ENCODE measurements at places on chromosomes 6 and 20.

GRCh38 chr6:82744286-82745015, 321.2 kb downstream of the UBE3D start:
- DNase-seq: no peak

- no peak for DNase-seq
These were observed 6.9 kb upstream of the DLL1 start for GRCh38 chr6:170297576-170298330.

GRCh38 chr6:87393026-87393622, 14.6 kb upstream of the CFAP206 start:
- DNase-seq: no peak

- no peak for DNase-seq
These were observed 201.2 kb upstream of the SHLD1 start for GRCh38 chr20:5548902-5549599.

DNA sequence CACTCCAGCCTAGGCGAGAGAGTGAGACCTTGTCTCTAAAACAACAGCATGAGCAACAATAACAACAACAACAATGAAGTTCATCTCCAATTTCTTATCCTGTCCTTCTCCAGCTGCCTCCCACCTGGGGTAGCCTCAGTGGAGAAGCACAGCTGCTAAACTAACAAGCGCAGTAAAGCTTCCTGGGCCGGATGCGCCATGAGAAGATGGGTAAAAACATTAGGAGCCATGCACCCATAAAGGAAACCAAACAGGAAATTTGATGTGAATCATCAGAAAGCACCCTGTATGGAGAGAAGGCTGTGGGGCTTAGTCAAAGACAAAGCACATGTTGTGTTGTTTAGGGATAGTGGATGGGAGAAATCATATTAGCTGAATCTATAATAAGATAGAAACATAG, 61.1 kb upstream of the CCN6 start:
- DNase-seq: no peak

DNA sequence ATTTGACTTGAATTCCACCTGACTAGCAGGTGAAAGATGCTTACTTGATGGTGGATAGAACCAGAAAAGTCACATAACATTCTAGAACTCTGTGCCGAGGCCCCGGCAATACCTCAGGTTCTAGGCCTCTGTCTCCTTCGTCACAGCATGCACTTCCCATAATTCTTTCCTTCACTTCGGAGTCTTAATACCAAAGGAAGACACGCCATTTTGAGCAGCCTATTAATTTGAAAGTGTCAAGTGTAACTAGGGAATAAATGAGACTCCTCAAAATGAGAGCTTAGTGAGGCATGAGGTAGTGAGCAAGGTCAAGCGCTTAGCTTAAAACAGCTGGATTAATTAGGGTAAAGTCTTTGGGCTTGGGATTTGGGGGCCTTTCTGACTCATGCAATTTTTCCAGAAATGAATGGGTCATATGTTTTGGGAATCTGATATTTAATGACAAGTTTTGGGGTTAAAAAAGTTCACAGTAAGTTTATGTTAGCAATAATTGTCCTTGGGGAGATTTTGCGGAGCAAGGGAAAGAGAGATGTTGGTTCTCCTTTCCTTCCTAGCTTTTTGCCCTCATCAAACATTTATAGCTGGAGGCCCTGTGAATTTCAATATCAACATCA, 29.1 kb upstream of the SGK1 start:
- no peak for DNase-seq

DNA sequence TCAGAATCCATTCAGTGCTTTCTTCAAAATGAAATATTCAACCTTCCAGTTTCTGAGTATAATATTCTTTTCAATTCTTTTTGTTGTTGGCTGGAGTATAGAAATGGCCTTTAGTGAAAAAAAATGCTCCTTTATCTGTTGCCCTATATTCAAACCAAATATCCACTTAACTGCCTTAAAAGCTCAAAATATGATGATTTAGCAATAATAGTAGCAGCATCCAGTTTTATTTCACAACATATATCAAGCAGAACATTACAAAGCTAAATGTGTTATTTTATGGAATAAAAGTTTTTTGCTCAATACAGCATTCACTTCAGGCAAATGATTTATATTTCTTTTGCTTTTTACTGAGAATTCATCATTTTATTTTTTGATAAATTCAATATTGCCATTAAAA, 322.4 kb upstream of the EYS start:
- no peak for DNase-seq

GRCh38 chr20:50302341-50303057, 111.9 kb downstream of the CEBPB start:
- no peak for DNase-seq

DNA sequence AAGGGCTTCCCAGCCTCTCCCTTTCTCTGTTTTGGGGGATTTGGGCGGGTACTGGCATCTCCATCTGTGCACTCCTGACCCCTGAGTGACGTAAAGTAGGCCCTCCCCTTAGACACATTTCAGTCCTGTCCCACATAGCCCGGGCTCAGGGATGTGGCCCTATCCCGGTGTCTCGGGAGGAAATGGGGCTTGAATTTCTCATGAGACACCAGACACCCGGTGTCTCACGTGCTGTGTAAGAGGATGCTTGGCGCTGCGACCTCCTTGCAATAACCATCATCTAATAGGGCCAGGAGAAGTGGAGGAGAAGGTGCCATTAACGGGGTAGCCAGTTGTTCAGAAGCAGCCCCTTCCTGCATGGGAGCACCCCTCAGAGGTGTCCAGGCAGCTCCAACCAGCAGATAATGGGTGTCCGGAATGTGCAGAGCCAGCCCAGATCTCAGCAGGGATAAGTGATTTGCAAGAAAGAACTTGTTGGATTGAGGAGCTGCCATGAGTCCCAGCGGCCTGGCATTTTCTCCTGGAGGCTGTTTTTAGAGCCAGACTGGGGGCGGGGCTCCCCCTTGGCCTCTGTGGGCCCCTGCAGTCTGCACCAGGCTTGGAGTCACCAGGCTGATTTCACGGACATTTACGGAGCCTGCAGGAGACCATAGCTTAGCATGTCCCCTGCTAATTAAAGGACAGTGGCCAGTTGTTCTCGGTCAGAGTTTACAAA, 372.0 kb downstream of the PREX1 start:
- DNase-seq: no peak

DNA sequence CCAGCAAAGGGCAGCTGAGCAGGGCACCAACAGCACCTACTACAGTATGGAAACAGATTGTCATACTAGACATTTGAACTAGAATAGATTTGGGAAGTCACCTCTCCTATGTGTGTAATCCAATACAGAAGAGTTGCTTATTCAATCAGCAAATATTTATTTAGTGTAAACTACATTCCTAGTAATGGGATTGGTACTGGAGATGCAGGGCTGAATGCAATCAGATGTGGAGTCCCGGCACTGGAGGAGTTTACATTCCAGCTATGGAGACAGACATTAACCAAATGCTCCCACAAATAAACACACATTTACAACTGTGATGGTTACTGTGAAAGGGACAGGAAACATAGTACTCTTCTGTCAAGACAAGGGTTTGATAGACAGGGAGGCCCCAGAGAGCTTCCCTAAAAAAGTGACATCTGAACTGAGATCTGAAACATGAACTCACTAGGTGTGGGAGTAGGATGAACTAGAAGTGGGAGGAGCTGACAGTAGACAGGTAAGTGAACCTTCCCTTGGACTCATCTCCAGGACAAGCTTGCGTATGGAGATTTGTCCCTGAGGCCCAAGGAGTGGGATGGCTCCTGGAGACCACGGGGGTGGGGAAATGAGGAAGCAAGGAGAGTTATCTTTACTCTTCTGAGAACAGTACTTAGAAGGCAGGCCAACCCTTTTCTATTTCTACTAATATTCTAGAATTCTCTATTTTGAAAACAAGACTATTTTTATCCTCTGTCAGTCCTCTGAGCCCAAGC, 420.5 kb downstream of the MAFB start:
- DNase-seq: no peak

- DNase-seq: no peak
These were observed 288.5 kb upstream of the STXBP5 start for GRCh38 chr6:146915671-146916127.

GRCh38 chr6:100440935-100441334, 23.8 kb downstream of the SIM1 start:
- no peak for DNase-seq

GRCh38 chr6:98977671-98978292, 30.0 kb upstream of the FBXL4 start:
- DNase-seq: no peak

- DNase-seq: no peak
These were observed 27.2 kb downstream of the CMTR1 start for GRCh38 chr6:37459981-37460800.

DNA sequence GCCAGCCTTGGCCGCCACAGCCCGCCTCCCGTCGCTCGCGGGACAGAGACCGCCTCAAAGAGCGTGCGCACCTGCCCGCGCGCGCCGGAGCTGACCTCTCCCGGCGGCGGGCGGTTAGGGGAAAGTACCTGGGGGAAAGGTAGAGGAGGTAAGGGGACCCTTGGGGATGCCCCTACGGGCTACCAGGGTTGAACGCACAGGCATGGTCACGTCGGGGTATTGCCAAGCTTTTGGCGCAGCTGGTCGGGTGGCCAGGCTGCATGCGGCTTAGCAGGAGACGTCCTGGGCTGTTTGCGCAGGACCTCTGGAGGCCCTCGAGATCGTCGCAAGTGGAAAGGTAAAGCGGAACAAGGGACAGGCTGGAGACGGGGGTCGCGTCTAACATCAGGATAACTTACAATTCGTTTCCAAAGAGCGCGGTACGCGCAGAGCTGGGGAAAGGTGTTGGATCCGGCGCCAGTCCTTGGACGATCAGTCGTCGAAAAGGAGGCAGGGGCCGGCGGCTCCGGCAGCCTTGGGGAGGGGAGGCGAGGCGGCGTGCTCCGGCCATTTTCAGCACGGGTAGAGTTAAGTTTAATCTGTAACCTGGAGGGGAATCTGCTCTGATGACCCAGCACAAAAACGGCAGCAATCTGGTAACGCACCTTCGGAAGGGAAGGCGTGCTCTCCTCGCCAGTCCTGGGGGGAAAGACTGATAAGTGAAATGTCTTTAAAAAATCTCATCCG, 9.0 kb downstream of the GNAS-AS1 start:
- no peak for DNase-seq

- no peak for DNase-seq
These were observed 87.0 kb downstream of the ZMYND8 start for GRCh38 chr20:47269309-47270165.

GRCh38 chr20:4573564-4574355, 147.9 kb upstream of the PRND start:
- no peak for DNase-seq

DNA sequence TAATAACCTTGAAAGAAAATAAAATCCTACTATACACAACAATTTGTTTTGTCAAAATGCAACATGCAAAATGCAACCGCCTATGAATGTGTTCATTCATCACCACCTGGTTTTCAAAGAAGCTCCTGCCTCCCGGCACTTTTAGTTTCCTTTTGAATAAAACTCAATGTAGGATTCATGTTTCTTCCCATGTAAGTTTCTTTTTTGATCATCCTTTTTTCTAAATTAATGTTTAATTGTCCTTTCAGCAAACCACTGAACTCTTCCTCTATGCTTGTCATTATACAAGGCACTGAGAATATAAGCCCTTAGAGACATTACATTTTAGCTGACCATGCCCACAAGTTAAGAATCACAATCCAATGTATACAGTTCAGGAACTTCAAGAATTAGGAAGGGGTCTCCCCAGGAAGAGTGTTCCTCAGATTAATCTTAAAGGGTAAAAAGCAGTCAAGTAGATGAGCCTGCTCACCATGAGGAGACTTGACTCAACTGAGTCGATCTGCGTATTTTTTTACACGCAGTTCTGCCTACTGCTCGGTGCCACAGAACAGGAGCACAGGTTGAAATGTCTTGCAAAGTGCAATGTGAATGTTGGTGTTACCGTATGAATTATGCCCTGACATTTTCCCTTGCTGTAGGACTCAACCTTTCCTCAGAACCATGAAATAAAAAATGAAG, 7.2 kb upstream of the THEMIS start:
- DNase-seq: no peak

- no peak for DNase-seq
These were observed 576.6 kb upstream of the FLRT3 start for GRCh38 chr20:14913896-14914620.
